Stimulated activated CD4-positive, alpha-beta T cell treated with anti-CD3 and anti-CD28 coated beads, Interleukin-12 subunit alpha, Interleukin-12 subunit beta, amount 100 ng/mL, for 24 hours (primary cell): ENCODE measurements at places on chromosomes 7 and 10.

- no peak for DNase-seq
These were observed 56.3 kb downstream of the IFIT5 start for GRCh38 chr10:89470628-89471027.

DNA sequence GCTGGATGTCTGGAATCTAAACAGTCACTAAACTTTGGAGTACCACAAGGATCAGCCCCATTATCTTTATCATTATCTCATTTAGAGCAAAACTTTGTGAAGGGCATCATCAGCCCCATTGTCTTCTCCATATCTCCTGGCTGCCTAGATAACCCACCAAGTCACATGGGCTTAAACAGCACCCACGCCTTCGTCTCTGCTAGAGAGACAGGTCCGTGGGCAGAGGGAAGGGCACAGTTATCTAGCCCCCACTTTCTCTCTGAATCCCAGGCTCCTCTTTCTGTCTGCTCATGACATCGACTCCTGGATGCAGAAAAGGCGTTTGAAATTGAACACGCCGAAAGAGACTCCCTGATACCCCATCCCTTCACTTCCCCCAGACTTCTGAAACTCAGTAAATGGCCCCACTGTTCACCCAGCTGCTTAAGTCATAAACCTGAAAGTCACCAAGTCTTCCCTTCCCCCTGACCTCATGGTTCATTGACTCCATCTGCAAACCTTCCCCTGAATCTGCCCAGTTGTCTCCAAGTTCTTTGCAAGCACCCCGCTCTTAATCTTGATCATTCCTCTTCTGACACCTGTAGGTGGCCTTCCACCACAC is 20.9 kb upstream of the PARD3 start:
- no peak for DNase-seq

GRCh38 chr7:50743016-50743415 is 39.7 kb downstream of the GRB10 start:
- no peak for DNase-seq

- no peak for DNase-seq
These were observed 102.5 kb downstream of the SAMD9 start for GRCh38 chr7:93015101-93015778.

- no peak for DNase-seq
These were observed 84.1 kb upstream of the INHBA start for GRCh38 chr7:41786944-41787343.

- no peak for DNase-seq
These were observed 927.3 kb upstream of the ZNF722 start for GRCh38 chr7:63071396-63071795.

- DNase-seq, result no peak
These were observed 701.2 kb upstream of the SORCS1 start for GRCh38 chr10:107865691-107866090.

- no peak for DNase-seq
These were observed 2.4 kb downstream of the NAMPT start for GRCh38 chr7:106282390-106282789.

- DNase-seq, result no peak
These were observed 61.9 kb downstream of the SGMS1 start for GRCh38 chr10:50561816-50562215.

- no peak for DNase-seq
These were observed 25.9 kb upstream of the DDC start for GRCh38 chr7:50591098-50591479.

GRCh38 chr7:151271699-151272355 is 23.3 kb upstream of the SMARCD3 start:
- DNase-seq, result no peak

- no peak for DNase-seq
These were observed 60.6 kb upstream of the KLF14 start for GRCh38 chr7:130794619-130794922.

DNA sequence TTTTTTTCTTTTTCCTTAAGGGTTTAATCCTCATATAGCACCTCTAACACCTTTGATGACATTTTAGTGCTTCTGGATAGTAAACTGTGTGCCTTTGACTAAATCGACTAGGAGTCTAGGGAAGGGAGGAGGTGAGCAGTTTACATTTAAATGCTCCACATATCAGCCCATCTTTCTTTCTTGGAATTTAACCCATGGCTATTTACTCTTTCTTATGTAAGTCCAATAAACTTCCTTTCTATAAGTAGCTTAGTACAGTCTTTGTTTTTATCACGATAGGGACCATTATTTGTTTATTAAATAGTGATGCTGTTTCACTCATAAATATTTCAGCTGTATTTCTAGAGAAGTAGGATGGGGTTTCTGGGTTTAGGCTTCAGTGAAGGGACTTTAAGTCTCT is 669.9 kb downstream of the AUTS2 start:
- no peak for DNase-seq

- DNase-seq, result no peak
These were observed 99.2 kb upstream of the PDCD4 start for GRCh38 chr10:110772454-110773025.

DNA sequence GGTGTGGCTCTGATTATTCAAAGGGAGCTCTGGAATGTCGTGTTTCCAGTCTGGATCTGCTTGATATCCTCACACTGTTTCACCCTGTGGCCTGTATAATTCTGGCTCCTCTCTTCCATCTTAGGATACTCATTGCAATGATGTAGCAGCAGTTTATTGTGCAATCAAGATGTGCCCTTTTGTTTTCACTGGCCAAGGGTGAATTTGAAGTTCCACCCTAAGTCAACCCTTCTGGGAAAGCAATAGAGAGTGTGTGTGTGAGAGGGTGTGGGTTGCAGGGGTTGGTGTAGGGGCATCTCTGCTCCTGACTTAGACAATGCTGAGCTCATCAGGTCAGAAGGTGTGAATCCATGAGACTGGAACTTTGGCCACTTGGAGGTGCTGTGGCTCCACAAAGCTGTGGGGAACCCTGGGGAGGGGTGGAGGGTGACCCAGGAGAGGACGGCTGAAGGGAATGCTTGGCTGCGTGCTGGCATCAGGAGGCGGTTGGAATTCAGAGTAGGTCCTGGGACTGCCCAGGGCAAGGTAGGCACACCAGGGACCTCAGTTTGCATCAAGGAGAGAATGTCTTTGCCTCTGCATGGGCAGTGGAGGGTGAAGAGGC is 118.0 kb upstream of the PRSS58 start:
- DNase-seq, result no peak
